ENCODE measurements at places on chromosomes 16 and 17.

DNA sequence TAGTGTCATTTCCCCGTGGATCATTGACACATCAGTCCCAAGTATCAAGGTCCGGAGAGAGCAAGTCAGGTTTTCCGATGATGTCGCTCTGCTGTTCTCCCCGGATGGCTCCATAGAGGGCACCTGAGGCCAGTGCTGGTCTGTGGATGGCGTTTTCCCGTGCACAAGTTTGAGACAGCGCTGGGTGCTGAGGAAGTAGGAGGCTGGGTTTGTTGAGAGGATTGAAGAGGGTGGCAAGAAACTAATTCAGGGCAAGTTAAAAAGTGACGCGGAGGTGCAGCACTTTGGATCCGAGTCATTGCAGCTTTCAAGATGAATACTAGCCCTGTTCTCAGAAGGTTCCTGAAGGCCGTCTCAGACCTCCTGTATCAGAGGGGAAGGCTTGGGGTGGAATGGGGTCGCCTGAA is 7.7 kb downstream of the NUBP1 start:
- DNase-seq, result no peak

DNA sequence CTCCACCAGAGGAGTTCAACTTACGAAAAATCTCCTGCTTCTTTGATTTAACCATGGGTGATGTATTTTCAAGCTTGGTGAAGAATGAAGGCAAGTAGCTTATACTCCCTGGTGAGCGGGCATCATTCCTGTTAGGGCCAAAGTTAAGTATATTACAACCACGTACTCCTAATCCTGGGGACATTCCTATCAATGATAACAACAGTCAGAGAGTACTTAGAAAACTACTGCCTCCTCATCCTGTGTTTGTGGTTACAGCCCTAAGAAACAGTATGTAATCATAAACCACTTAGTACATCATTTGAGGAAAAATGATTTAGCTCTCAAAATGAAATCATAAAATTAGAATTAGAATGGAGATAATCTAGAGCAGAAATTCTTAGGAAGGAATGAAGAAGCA is 47.3 kb downstream of the TTC19 start:
- DNase-seq, result no peak

DNA sequence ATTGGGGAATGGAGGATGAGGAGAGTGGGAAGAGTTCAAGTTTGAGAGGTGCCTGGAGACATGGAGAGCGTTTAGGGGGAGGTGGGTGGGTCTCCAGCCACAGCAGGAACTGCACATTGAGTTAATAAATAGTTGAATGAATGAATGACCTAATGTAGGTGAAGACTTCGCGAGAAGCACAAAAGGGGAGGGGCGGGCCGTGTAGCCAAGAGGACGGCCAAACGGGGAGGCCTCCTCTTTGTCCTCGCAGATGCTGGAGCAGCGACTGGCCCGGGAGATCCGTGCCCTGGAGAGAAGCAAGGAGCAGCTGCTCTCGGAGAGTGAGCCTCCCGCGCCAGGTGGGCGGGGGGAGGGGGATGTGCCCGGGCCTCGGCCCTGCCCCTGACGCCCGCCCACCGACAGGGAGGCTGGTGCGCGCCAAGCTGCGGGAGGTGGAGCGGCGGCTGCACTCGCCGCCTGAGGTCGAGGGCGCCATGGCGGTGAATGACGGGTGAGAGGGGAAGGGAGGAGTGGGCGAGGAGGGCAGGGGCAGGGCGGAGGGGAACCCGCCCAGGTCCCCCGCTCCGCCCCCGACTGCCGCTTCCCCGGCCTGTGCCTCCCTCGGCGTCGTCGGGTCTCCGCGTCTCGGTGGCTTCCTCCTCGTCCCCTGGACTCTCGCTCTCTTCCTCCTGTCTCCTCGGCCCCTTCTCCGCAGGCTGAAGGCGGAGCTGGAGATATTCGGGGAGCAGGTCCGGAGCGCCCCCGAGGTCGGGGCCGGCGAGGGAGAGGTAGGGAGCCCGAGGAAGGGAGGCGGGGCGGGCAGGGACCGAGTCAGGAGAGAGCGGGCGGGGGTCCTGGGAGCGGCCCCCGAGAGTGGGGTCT is 12.9 kb downstream of the SYCE1L start:
- DNase-seq, result peak; percentile 66

GRCh38 chr16:86545954-86546637 is 8.9 kb downstream of the MTHFSD start:
- no peak for DNase-seq

- DNase-seq, result no peak
Measured at GRCh38 chr17:62994931-62995330, 28.9 kb downstream of the TANC2 start.

GRCh38 chr16:24801761-24802302 is 43.9 kb upstream of the SLC5A11 start:
- DNase-seq, result no peak

DNA sequence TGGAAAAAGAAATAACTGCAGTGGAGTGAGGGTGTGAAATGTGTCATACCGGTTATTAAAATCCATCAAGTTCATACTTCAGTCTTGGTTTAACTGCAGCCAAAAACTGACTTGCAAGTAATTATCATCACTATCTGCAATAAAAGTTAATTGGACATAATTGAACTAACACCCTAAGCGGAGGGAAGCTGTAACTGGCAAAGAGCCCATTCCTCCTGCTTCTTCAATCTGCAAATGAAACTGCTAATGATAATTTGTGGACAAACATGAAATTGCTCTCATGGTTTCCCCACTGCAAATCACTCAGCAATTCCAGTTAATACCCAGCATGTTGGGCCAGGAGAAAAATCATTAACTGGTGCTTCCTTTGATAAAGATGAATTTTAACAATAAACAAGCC is 46.5 kb downstream of the FAM222B start:
- no peak for DNase-seq

GRCh38 chr17:30952638-30953393 is 18.0 kb upstream of the RNF135 start:
- no peak for DNase-seq

GRCh38 chr16:3542601-3543373 is 34.4 kb downstream of the NLRC3 start:
- no peak for DNase-seq

DNA sequence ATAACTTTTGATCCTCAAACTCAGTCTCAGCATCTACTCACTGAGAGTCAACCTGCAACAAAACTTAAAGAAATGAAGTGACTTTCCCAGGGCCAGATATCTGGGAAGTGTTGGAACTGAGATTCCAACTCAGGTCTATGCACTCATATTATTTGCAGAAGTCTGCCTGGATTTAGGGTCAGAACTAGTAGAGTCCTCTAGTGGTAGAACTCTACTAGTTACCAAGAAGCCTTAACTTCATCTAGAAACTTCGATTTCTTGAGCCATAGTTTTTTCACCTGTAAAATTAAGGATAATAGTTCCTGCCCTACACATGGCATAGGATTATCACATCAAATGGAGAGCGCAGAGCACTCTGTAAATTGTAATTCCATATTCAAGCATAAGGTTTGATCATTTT is 23.4 kb upstream of the KRT24 start:
- no peak for DNase-seq

GRCh38 chr16:87674419-87674818 is 72.1 kb downstream of the JPH3 start:
- DNase-seq, result no peak

- DNase-seq, result no peak
Measured at GRCh38 chr17:27572665-27573064, 58.3 kb upstream of the LGALS9 start.

GRCh38 chr16:76713191-76713590 is 436.0 kb downstream of the CNTNAP4 start:
- DNase-seq, result no peak

DNA sequence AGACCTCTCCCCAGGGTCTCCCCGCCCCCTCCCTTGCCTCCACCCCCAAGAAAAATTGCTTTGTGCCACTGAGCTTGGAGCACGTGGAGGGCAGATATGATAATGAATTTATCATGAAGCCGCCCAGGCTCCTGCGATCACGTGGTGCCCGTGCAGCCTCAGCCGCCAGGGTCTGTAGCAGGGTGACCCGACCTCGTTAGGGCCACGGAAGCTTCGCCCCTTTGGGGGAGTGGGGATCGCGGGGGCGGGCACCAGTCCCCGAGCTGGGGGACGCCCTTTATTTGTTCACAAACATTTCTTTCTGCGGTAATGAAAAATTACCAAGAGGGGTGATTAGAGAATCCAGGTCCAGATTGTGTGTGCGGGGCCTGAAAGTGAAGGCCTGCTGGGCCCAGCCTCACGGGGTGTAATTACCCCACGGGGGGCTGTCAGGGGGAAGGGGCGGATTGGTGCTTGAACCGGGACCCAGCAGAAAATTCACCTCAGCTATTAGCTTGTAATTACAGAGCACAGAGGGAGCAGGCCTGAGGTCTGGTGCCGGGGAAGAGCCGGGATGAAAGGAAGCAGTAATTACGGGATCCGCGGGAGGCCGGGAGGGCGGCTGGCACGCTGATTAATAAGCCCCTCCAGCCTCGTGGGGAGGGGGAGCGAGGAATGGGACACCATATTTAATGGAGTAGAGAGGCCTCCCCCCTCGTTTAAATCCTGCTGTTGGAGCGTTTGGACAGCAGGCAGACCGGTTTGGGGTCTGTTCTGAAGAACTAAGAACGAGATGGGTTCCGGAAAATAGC is 13.3 kb downstream of the GSE1 start:
- DNase-seq, result no peak

DNA sequence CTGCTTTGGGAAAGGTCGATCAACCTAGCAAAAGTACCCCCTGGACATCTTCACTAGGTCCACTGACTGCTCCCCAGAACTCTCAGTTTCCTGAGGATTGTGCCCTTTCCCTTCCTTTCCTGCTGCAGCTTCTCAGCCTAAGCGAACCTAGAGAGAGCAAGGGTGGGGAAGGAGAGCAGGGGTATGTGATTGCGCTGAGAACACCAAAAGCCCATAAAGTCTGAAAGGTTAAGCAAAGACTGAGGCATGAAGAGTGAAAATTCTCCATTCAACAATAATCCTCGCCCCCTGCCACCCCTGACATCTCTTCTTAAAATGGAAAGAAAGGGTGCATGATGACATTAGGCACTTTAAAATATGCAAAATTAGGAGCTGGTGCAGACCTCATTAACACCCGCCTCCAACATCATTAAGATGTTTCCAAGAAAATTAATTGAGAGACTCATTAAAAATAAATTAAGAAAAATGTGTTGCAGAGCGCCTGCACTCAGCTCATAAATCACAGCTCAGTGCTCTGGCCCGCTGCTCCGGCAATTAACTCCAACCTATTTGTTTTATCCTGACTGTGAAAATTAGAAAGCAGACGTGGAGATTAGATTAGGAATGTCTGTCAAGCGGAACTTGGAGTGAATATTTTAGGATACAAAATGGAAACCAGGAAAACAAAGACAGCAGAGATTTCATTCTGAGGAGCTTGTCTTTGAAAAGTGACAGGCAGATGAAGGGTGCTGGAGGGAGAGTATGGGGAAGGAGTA is 49.1 kb upstream of the PMFBP1 start:
- no peak for DNase-seq

DNA sequence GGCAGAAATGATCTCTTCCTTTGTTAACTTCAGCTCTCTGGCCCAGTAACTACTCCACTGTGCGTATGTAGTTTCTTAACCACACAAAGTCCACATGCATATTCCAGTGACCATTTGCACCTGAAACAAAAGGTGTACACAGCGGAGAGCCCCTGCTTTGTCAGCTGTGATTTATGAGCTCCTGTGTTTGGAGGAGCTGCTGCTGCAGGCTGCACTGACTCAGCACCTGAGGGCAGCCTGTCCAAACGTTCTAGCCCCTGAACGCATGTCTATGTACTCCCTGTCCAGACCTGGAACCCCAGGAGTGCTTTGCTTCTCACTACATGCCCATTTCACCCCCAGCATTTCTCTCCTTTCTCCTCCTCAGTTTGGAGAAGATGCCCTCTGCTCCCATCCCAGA is 216.1 kb downstream of the ABCC12 start:
- no peak for DNase-seq

DNA sequence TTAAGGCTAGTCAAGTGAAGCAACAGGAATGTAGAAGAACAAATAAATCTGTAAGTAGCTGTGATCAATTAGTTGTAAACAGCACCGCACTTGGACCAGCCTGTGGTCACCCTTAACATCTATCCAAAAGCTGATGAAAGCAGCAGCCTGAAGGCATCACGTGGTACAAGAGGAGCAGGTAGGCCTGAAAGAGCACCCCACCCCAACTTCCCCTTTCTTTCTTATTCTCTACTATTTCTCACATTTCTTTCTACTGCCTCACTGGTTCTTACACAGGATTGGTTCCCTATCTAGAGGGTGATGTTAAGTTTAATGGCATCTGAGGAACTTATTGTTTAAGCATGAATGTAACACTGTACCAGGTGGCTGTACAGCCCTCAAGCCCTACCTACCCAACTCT is 42.6 kb upstream of the CLEC18B start:
- no peak for DNase-seq

DNA sequence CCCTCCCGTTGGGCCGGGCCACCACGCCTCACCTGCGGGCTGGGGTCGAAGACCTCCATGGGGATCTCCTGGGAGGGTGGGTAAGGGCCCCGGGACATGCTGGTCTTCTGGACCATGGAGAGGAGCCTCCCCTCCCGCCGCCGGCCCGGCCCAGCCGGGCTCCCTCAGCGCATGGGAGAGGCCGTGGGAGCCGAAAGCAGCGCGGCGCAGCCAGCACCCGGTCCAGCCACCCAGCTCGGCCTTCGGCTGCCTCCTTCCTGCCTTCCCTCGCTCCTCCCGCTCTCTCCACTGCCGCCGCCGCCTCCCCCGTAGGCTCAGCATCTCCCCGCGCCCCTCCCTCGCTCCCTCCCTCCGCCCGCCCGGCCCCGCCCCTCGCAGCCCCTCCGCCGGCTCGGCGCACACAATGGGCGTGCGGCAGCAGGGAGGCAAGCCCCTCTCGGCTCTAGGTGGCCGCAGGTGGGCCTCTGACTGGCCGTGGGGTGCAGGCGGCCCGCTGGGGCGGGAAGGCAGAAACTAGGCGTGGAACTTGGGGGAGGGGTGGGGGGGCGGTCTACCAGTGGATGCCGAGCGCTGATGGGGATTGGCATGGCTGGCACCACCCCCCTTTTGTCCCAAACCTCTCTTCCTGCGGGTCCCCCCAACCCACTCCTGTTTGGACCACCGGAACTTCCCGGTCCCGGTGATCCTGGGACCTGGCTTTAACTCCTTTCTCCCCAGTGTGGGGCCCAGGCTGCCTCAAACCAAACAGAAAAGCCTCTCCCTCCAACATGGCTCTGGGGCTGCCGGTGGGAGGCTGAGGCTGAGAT is at the start of gene CACNB1:
Gene CACNB1, minus strand, starts transcription at position 290 of the 806 bp plus-strand sequence. Its CDS starts 174 bp downstream, at position 116.
- DNase-seq, result no peak

GRCh38 chr17:80564545-80564944 is 19.9 kb downstream of the RPTOR start:
- no peak for DNase-seq

DNA sequence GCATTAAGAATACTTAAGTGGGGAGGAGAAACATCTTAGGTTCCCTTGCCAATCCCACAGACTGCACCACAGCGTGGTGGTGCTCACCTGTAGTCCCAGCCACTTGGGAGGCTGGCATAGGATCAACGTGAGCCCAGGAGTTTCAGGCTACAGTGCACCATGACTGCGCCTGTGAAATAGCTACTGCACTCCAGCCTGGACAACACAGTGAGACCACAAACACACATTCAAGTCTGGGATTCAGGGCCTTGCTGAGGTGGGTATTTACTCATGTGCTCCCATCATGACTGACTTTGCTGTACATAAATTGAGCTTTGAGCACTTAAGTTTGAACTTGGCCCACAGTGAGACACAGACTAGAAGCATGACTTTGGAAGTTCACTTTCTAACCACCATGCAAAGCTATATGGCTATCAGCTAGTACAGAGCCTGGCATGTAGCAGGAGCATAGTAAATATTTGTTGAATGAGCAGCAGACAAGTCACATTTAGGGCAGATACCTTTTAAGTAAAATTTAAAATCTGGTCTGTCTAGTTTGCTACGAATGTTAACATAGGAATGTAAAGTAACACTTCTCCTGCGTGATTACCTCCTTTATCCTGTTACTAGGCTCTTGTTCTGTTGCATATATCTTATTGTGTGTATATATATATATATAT is 33.5 kb downstream of the CEP95 start:
- no peak for DNase-seq

- DNase-seq, result no peak
Measured at GRCh38 chr16:53083119-53083518, 28.3 kb downstream of the CHD9 start.

Measured in activated CD8-positive, alpha-beta memory T cell treated with anti-CD3 and anti-CD28 coated beads for 1 hour (primary cell).